ENCODE measurements at places on chromosomes 7 and 10.

DNA sequence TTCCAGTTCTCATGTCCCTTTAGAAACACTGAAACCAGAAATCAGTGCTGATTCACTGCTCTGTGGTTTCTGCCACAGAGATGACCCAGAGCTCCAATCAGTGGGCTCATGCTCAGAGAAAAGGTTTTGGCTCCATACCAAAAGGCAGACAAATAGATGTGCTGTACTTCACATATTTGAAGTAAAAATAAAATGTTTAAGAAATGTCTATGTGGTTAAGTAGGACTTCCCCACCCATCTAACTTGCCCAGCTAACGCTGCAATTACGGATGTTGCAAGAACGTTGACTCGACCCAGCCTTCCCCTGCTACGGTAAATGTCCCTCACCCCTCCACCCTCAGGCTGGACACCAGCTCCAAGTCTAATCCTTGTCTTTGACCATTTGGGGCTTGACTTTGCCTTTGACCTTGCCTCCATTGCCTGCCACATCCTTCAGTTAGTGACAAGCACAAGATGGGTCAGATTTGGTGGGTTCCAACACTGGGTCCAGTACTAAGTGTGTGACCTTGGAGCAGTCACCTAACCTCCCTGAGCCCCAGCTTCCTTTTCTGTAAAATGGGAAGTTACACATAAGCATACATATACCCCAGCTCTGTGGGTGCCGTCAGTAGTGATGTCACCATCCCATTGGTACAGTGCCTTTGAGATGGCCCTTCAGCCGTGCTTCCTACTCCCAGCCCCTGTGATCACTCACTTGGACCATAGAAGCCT lies 95.8 kb downstream of the CHST15 start:
- no peak for DNase-seq

GRCh38 chr7:95950698-95951097 lies 178.3 kb downstream of the DYNC1I1 start:
- no peak for DNase-seq

GRCh38 chr10:11639849-11640764 lies 28.7 kb upstream of the USP6NL start:
- no peak for DNase-seq

GRCh38 chr7:99098286-99098823 lies 45.6 kb downstream of the SMURF1 start:
- DNase-seq, result no peak

DNA sequence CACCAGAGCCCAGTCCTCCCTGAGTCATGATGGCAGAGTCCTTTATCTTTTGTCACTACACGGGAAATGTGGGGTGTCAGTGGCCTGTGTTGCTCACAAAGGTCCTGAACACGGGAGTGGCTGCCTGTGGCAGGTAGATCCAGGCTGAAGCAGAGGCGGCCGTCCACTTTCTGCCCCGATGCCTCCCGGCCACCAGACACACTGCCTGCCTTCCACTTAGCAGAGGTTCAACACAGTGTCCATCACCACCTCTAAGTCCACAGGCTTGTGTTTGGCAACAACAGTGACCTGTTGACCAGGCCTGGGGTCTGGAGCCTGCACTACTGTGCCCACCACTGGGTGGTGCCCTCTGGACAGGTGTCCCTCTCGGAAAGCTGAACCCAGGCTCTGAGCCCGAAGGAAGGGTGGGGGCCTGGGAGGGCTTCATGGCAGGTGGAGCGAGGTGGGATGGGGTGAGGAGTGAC lies 49.9 kb upstream of the CAMK2B start:
- DNase-seq, result no peak

DNA sequence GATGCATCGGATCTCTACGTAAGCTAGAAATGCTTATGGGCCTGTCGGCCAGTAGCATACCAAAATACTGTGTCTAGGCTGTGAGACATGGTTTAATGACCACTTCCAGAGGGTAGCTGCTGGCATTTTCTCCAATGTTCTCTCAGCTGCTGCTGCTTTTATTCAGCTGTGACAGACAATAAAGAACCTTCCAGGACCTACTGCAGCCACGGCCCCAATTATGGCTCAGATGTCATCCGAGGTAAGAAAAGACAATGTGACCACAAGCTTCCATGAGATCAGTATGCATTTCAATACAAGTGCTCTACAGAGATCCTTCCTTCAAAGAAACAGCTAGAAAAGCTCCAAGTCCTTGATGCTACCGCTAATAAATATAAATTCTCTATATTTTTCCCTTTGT lies 256.2 kb downstream of the SDHAF3 start:
- no peak for DNase-seq

DNA sequence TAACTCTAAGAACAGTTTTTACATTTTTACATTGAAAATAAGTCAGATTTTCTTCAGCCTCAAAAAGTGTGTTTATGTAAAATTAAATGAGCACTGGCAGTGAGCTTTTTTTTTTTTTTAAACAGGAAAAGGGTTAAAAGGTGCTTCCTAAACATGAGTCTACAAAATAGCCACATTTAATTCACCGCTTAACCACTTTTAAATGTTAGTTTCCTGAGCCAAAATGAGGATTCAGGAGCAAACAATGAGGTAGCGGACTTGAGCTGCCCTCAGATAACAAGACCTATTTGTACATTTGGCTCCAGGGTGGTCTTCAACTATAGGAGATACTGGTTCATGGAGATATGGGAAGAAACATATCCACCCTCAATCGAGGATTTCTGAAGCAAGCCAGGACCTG lies 22.8 kb downstream of the AKR1C3 start:
- no peak for DNase-seq

- DNase-seq, result no peak
Observed at GRCh38 chr10:46236941-46237681, 49.7 kb upstream of the ANTXRL start.

GRCh38 chr10:86046845-86047460 lies 319.6 kb downstream of the GRID1 start:
- DNase-seq, result no peak

DNA sequence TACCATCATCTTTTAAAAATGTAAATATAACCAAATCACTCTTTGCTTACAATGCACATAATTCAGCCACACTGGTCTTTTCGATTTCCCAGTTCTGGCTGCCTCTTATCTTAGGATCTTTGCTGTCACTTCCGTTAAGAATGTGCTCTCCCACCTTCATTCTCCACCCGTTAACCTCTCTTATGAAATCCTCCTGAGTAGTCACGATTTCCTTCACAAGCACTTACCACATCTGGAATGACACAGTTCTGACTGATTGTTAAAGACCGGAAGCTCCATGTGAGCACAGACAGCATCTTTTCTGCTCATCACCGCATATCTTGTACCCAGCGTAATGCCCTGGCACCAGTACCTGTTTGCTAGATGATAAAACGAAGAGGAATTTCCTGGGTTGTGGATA lies 84.3 kb downstream of the CUL2 start:
- no peak for DNase-seq

- peak; percentile 85 for DNase-seq
Observed at GRCh38 chr10:117137031-117137910, 799 bp downstream of the VAX1 start.

DNA sequence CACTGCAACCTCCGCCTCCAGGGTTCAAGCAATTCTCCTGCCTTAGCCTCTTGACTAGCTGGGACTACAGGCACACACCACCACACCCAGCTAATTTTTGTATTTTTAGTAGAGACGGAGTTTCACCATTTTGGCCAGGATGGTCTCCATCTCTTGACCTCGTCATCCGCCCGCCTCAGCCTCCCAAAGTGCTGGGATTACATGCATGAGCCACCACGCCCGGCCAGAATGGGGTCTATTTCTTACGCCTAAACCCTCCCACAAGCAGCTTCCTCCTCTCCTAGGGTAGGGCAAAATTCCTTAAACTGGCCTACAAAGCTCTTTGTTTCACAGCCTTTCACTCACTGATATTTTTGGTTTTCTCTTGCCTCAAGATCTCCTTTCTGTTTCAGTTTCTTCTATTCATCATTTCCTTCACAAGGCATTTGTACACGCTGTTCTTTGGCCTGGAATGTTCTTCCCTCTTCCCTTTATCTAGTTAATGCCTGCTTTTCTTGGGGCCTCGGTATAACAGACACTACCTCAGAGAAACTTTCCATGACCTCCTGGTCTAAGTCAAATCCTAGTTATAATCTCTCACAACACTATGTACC lies 6.7 kb downstream of the CPEB3 start:
- DNase-seq, result no peak

- no peak for DNase-seq
Observed at GRCh38 chr10:101336382-101336781, 17.6 kb upstream of the BTRC start.

GRCh38 chr7:98284335-98285036 lies 3.0 kb downstream of the BRI3 start:
- peak; percentile 54 for DNase-seq

GRCh38 chr7:5646846-5647245 lies 134.6 kb downstream of the RNF216 start:
- no peak for DNase-seq

DNA sequence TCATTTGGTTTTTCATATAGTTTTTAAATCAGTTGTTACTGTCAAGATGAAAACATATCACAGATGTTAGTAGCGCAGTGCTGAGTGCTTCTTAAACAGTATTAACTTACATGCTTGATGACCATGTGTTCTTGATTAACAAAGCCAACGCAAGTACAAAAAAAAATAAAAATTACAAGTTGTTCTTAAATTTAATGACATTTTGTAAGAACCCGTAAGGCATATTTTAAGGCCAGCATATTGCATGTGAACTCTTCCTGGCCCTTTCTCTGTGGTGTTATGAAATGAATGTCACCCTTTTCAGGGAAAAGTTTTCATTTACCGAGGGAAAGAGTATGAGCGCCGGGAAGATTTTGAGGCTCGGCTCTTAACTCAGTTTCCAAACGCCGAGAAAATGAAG lies 140.4 kb upstream of the NPS start:
- DNase-seq, result no peak

DNA sequence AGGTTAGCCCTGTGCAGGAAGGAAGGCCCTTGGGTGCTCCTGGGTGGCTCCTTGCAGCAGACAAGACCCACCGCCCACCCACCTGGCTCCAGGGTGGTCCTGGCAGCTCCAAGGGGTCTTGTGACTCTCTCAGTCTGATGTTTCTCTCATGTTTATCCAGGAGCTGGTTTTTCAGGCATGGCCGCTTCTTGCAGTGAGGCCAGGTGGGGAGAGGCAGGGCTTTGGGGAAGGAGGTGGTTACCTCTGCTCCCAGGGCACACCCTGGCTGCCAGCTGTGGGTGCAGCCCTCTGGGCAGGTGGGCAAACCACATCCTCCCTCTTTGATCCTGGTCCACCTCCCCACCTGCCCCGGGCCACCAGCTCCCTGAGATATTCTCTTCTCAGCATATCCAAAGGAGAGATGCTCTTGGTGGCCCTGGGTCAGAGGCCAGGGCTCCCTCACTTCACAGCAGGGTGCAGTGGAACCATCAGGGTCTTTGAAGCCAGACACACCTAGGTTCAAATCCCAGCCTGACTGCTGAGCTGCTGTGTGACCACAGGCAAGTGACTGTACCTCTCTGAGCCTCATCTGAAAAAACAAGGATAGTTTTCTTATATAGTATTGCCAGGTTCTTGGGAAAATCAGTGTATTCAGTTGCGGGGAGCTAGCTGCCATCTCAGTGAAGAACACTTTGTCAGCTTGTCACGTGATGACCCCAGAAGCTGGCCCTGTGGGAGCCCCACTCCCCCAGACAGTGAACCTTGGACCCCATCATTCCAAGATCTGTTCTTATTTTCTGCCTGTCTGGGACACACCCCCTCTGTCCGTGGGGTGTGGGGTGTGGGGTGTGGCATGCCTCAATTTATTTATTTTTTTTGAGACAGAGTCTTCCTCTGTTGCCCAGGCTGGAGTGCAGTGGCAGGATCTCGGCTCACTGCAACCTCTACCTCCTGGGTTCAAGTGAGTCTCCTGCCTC lies 11.5 kb downstream of the GTF2IRD1 start:
- peak; percentile 22 for DNase-seq

DNA sequence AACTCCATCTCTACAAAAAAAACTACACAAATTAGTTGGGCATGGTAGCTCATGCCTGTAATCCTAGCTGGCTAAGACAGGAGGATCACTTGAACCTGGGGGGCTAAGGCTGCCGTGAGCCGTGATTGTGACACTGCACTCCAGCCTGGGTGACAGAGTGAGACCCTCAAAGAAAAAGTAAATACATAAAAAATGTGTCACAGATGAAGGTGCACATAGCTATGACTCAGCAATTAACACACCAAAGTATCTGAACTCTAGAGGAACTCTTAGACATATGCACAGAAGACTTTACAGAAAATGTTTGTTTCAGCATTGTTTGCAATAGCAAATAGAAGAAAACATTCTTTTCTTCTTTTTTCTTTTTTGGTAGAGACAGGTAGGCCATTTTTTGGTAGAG lies 8.3 kb downstream of the C10orf62 start:
- no peak for DNase-seq

GRCh38 chr7:101595246-101595645 lies 33.9 kb downstream of the MYL10 start:
- DNase-seq, result no peak

DNA sequence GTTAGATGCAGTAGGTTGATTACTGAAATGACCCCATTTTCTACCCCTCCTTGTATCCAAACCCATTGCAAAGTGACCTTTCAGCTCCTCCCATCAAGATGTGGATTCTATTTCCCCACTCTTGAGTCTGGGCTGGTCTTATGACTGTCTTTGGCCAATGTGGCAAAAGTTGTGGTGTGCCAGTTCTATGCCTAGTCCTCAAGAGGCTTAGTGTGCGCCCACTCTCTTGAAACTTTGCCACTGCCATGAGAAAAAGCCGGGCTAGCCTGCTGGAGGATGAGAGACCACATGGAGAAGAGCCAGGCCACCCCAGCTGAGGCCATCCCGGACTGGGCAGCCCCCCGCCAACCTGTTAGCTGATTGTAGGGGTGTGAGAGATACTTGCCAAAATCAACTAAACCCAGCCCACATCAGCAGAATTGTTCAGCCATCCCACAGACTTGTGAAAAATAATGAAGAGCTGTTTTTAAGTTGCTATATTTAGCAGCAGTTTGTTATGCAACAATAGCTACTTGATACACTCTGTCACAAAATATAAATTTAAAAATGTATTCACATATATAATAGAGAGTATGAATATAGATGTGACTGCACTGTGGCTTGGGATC lies 131.0 kb upstream of the PALS2 start:
- no peak for DNase-seq

DNA sequence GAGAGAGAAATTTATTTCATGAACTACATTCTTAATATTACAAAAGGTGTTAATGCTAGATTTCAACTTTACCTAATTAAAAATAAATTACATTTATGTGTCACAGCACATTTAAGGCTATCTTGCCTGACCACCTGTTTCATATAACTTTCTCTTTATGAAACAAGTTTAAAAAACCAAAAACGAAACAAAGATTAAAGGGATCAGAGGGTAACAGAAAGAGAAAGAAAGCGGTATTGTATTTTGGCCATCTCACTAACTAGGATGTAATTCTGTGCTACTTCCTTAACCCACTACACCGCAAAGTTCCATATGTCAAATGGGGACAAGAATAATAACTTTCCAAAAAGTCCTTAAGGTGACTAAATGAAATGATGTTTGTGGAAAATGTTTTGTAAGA lies 6.3 kb upstream of the RHOBTB1 start:
- DNase-seq, result no peak

GRCh38 chr7:105336009-105336408 lies 52.7 kb downstream of the SRPK2 start:
- DNase-seq, result no peak

- DNase-seq, result no peak
Observed at GRCh38 chr10:80649183-80649582, 111.5 kb downstream of the SH2D4B start.
